ENCODE measurements at places on chromosomes 5 and 9. TPM values are rescaled to one million over a fixed set of nuclear protein-coding genes. Genes with fewer than 3 reads are reported as not detected.

SLIT3 gene
- 1.1 TPM for total RNA-seq

CNTNAP3 gene
- not detected for total RNA-seq

CEP120 gene
- total RNA-seq = 31.6 TPM

RARS1 gene
- total RNA-seq = 143 TPM

POMT1 gene
- 34.6 TPM for total RNA-seq

OR2S2 gene
- not detected for total RNA-seq

EGFL7 gene
- total RNA-seq = 3.2 TPM

LHX6 gene
- total RNA-seq = not detected

ARID3C gene
- total RNA-seq = 0.14 TPM

SNX24 gene
- 0.45 TPM for total RNA-seq

PTGER4 gene
- total RNA-seq = 53.0 TPM

GRCh38 chr9:14542071-14542470, 151.2 kb downstream of the ZDHHC21 start:
- DNase-seq = no peak

GRCh38 chr9:95974389-95974788, 98.9 kb downstream of the ERCC6L2 start:
- no peak for DNase-seq

DNA sequence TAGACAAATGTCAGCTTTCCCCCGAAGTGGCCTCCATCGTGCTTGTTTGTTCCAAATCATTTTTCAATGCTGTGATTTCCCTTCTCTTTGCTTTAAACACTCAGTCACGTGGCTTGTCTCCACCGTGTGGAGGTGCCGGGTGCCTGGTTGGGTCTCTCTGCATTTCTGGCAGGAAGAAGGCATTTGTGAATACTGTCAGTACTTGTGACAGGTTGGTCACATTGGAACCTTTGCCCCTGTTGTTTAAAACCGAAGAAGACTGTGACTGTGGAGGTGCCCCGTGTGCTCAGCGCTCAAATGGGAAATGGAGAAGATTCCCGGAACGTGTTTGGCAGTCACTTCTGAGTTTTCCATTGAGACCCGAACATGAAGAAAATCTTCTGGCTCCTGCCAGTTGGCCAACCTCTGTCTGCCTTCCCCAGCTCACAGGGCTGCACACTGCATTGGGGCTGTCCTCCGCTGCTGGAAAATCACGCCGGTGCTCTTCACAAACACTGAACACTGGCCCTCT, 74.6 kb downstream of the LMNB1 start:
- peak; percentile 80 for DNase-seq

DNA sequence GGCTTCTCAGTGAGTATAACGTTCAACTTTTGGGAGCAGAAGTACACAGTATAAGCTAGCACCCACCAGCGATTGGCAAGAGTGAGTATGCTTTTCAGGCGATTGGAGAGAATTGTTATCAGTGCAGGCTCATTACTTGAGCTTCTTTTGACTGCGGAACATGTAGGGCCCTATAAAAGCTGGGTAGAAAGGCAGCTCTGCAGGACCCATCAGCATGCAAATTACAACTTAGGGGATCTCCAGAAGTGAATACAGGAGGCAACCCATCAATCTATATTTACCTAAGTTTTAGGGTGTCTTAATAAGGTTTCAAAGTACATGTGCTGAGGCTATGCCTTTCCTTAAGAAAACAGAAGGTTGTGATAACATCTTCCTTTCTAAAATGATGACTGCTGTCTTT, 225.0 kb downstream of the MLLT3 start:
- DNase-seq = no peak

DNA sequence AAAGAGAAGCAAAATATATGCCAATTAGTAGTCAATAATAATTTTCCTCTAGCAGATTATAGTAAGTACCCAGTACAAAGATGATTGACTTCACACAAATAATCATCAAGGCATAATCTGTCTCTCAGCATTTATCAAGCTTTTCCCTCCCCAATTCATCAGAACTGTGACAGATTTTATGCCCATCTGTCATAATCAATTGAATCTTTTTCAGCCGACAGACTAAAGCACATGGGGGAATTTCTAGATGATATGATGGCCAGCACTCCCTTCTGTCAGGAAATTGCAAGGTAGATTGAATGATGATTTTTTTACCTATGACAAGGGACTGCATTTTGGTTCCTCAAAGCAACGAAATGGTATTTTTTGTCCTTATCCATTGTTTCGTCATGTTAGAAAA, 227.1 kb upstream of the CYLC2 start:
- no peak for DNase-seq

DNA sequence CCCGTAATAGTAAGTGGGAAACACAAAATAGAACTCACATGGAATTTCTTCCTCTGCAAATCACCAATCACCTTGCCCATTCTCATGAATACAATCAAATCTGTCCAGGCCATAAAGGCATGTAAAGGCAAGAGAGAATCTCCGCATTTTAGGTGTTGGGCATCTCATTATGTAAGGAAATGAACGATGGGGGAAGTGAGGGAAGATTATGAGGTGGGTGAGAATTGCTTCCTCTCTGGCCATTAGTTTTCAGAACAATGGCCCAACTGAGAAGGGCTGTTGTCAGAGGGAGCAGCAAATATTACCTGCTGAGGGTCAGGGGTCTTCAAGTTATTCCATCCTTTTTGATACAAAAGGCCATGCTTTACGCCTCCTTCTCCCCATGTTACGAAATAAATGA, 455.1 kb downstream of the ARHGEF28 start:
- no peak for DNase-seq

GRCh38 chr9:79224672-79225433, 346.9 kb upstream of the TLE4 start:
- DNase-seq = no peak

GRCh38 chr5:33120671-33121070, 320.1 kb upstream of the TARS1 start:
- DNase-seq = no peak

GRCh38 chr9:8899511-8899910, 1099.9 kb upstream of the DMAC1 start:
- DNase-seq = no peak

DNA sequence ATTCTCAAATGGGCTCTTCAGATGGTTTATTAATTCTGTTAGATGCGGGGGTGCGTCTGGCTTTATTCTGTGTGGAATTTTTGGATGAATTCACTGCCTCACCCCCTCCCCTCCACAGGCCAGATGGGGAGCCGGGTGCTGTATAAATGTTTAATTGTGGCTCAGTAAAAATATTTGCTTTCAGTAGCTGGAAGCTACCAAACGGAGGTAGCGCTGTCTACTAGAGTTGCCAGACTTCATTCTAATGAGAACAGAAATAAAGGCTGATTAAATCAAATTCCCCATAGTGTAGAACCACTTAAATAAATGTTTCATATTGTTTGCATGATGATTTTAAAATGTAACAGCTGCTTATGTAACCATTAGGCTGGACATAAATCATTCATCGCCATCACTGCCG, 34.5 kb upstream of the KCNMB1 start:
- DNase-seq = no peak

GRCh38 chr9:98881836-98882568, 61.7 kb upstream of the COL15A1 start:
- no peak for DNase-seq

- no peak for DNase-seq
These were observed 705.6 kb downstream of the SEMA5A start for GRCh38 chr5:8840237-8840636.

DNA sequence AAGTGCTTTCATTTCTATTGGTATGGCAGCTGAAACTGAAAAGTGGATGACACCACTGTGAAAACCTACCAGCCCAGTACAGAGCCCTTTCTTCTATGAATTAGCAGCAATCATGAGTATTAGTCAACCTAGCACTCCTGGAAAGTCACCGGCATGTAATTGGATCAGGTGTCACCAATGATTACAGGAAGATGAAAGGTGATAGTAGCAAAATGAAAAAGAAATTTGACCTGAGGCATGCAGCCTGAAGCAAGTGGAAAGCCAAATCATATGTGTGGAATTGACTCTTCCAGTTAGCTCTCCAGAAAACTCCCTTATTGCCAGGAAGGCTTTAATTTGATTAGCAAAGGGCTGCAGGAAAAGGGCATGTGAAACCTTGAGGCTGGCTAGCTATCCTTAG, 81.2 kb upstream of the NAA35 start:
- no peak for DNase-seq

- peak; percentile 66 for DNase-seq
These were observed 10.0 kb upstream of the ZNF131 start for GRCh38 chr5:43110606-43111170.

- DNase-seq = peak; percentile 6
These were observed 14.4 kb upstream of the TMOD1 start for GRCh38 chr9:97487107-97487506.

- no peak for DNase-seq
These were observed 31.2 kb downstream of the HMCN2 start for GRCh38 chr9:130296783-130297055.

GRCh38 chr5:60487885-60488442, 212.0 kb downstream of the DEPDC1B start:
- no peak for DNase-seq

GRCh38 chr9:35962126-35962906, 4.4 kb upstream of the OR2S2 start:
- DNase-seq = no peak

GRCh38 chr9:34328987-34329832, at the start of the genes KIF24 and NUDT2:
TSS of gene KIF24 (minus strand) at chr9:34329268. CDS start at chr9:34311346, 17,922 bp downstream.
TSS of gene NUDT2 (plus strand) at chr9:34329569. CDS start at chr9:34339040, 9,471 bp downstream.
- DNase-seq = peak; percentile 99

- peak; percentile 65 for DNase-seq
These were observed 17.6 kb downstream of the GM2A start for GRCh38 chr5:151270599-151270998.

- no peak for DNase-seq
These were observed 64.5 kb downstream of the ENTREP1 start for GRCh38 chr9:69389437-69389995.

DNA sequence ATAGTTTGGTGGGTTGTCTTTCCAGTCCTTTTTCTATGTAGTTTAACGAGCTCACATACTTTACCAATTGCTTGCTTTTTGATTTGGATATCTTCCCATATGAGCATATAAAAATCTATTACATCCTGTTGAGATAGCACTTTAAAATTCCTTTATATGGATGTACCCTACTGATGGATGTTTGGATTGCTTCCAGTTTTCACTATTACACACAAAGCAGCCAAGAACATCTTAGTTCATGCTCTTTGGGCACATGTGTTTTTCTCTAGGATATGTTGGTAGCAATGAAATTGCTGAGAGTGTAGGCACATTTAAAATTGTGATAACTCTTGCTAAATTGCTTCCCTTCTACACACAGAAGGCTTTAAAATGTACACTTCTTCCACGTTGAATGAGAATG, 56.1 kb upstream of the NTRK2 start:
- DNase-seq = no peak

DNA sequence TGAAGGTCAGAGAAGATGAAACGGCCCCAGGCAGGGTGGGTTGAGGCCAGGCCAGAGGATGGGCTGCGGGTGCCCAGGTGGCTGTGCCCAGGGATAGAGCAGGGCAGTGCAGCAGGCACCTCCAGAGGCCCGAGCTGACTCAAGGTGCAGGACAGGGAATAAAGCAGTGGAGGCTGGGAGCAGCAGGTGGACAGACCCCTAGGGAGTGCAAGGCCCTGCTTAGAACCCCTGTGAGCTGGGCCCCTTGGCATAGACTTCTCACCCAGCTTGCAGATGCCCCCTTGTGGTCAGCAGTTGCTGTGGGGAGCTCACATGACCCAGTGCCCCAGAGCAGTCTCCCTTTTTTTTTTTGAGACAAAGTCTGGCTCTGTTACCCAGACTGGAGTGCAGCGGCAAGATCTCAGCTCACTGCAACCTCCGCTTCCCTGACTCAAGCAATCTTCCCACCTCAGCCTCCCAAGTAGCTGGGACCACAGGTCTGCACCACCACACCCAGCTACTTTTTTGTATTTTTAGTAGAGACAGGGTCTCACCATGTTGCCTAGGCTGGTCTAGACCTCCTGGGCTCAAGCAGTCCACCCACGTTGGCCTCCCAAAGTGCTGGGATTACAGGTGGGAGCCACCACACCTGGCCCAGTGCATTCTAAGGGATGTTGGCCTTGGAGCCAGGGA, 118.8 kb downstream of the WNK2 start:
- peak; percentile 85 for DNase-seq

DNA sequence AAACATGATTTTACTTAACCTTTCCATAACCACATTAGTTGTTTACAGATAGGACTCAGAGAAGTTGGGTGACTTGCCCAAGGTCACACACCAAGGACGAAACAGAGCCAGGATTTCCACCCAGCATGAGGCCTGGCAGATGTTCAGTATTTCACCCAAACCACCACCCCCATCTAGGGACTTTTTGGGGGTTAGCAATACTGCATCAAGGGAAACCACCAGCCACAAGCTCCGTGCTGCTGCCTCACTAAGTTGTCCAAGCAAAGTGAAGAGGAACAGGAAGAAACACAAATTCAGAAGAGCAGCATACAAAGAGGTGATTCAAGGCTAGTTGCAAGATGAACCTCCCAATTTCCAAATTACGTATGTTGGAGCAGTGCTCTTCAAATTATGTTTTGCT, 219.6 kb upstream of the RORB start:
- peak; percentile 87 for DNase-seq

- DNase-seq = no peak
These were observed 174.9 kb upstream of the PUM3 start for GRCh38 chr9:3018691-3019230.

- peak; percentile 92 for DNase-seq
These were observed 11.1 kb downstream of the REXO4 start for GRCh38 chr9:133406480-133407307.

DNA sequence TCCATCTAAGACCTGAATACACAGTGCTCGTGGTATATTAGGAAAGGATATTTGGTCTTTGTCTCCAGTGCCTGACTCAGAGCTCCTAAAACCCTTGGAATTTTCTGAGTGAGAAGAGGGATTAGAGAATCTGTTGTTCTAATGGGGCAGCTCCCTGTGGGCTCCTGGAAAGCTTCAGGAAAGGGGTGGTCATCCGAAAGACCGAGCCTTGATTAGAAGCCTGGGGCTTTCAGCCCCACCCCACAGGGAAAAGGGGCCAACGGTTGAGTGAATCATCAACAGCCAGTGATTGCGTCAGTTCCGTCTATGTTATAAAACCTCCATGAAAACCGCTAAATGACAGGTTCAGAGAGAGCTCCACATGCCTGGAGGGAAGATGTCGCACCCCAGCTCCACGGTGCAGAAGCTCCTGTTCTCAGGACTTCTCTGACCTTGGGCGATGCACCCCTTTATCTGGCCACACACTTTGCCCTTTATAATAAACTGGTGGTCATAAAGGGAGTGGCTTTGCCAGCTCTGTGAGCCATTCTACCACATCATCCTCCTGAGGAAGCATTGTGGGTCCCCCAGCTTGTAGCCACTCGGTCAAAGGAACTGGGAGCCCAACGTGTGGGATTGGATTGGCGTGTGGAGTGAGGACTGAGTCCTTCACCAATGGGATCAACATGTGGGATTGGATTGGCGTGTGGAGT, 71.0 kb upstream of the ICE1 start:
- DNase-seq = no peak

- DNase-seq = no peak
These were observed 58.9 kb downstream of the AUH start for GRCh38 chr9:91302831-91303230.

- DNase-seq = no peak
These were observed 227.3 kb downstream of the DCP2 start for GRCh38 chr5:113203916-113204315.
